Cardiac muscle cell (in vitro differentiated cells and primary cell): ENCODE measurements at places on chromosomes 3 and 15. TPM values are rescaled to one million over a fixed set of nuclear protein-coding genes. Genes with fewer than 3 reads are reported as not detected.

DNA sequence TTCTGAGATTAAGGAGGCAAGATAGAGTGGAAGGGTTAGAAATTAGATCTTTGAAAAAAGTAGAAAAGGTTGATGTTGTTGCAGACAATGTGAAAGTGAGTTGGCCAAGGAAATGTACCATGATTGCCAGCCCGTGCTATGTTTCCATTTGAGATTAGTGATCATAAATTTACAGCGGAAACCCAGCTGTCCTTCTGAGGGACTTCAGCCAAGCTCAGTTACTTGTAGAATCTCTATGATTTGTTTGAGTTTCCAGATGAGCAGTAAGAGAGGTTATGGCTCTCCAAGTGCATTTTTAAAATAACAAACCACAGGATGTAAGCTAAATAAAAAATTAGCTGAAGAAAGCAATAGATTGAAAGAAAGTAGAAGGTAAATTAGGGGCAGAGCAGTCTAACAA, 54.2 kb upstream of the RBMS3 start:
- no peak overlapping the region for H3K27ac ChIP-seq
- H3K4me3 ChIP-seq: no peak overlapping the region
- H3K27me3 ChIP-seq: no peaks in the 10 kb centered on the region
- no peak for DNase-seq

DNA sequence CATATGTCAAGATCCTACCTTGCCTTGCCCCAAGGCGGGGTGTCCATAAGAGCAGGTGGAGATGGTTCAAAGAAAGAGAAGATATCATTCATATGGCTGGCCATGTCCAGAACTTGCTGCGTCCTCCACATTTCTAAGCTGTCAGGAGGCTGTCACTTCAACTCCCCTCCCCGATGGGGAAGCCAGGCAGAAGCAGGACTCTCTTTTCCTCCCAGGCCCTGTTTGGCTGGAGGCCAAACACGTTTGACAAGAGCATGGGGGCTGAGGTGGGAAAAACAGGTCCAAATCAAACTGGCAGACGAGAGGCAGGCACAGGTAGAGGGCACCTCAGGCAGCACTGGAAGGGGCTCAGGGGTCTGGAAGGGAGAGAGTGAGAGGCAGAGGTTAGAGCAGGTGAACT, 37.7 kb downstream of the MESD start:
- no peaks in the 10 kb centered on the region for H3K4me1 ChIP-seq
- no peak for DNase-seq
- peaks cover 5% of the 10 kb centered on the region for H3K36me3 ChIP-seq
- no peaks in the 10 kb centered on the region for H3K27me3 ChIP-seq

- H3K36me3 ChIP-seq: no peaks in the 10 kb centered on the region
- no peak overlapping the region for H3K4me3 ChIP-seq
- H3K27me3 ChIP-seq: no peaks in the 10 kb centered on the region
- no peaks in the 10 kb centered on the region for H3K4me1 ChIP-seq
These were observed 794.7 kb upstream of the GBE1 start for GRCh38 chr3:82556113-82556512.

- no peaks in the 10 kb centered on the region for H3K36me3 ChIP-seq
- no peak for DNase-seq
These were observed 92.6 kb downstream of the LEKR1 start for GRCh38 chr3:156918746-156919145.

GRCh38 chr15:29123991-29124390, 145.6 kb downstream of the NSMCE3 start:
- no peak overlapping the region for H3K4me3 ChIP-seq
- H3K27ac ChIP-seq: no peak overlapping the region
- H3K36me3 ChIP-seq: no peaks in the 10 kb centered on the region
- no peaks in the 10 kb centered on the region for H3K4me1 ChIP-seq

- H3K4me3 ChIP-seq: no peak overlapping the region
- H3K27ac ChIP-seq: no peak overlapping the region
- H3K4me1 ChIP-seq: peaks cover 18% of the 10 kb centered on the region
- DNase-seq: no peak
- H3K27me3 ChIP-seq: no peaks in the 10 kb centered on the region
These were observed 603.2 kb upstream of the KCNMB2 start for GRCh38 chr3:177932750-177933660.

GRCh38 chr15:60343221-60343970, 54.4 kb downstream of the ANXA2 start:
- H3K27me3 ChIP-seq: no peaks in the 10 kb centered on the region
- DNase-seq: no peak
- H3K4me1 ChIP-seq: no peaks in the 10 kb centered on the region
- H3K27ac ChIP-seq: no peak overlapping the region
- peaks cover 6% of the 10 kb centered on the region for H3K36me3 ChIP-seq

DNA sequence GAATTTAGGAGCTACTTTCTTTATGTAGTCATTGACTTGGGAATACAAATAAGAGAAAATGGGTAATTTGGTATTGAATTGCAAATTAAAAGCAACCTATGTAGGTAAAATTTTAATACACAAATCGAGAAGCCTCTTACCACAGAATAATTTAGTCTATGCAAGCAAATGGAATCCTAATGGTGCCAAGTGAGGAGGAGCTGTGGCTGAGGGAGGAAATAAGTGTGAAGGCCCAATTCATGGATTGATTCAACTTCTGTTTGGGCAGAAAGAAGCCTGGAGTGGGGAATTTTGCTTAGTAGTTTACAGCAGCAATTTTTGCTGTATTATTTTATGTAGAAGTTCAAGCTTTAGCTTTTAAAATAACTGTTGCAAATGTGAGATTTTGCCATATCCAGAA, 291.9 kb downstream of the OXSM start:
- no peak for DNase-seq
- H3K36me3 ChIP-seq: no peaks in the 10 kb centered on the region
- H3K27me3 ChIP-seq: no peaks in the 10 kb centered on the region
- H3K4me3 ChIP-seq: no peak overlapping the region
- no peak overlapping the region for H3K27ac ChIP-seq
- H3K4me1 ChIP-seq: no peaks in the 10 kb centered on the region

DNA sequence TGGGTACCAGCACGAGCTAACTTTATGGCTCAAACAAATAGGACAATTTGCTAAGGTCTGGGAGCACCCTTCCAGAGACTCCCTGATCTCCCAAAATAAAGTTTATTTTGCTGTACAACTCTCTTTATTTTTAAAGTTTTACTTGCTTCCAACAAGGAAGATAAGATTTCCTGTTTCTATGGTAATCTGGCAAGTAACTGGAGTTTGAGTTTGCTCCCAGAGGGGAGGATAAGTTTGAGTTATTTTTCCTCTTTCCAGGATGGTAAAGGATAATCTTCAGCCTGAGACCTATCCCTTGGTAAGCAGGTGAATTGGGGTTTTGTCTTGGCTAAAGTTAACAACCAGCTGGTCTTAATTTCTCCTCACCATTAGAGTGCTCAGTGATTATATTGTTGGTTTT, 1019.4 kb upstream of the ALCAM start:
- H3K4me1 ChIP-seq: no peaks in the 10 kb centered on the region
- H3K27ac ChIP-seq: no peak overlapping the region
- DNase-seq: peak; percentile 6
- H3K27me3 ChIP-seq: no peaks in the 10 kb centered on the region
- H3K36me3 ChIP-seq: no peaks in the 10 kb centered on the region

- H3K4me1 ChIP-seq: peaks cover 5% of the 10 kb centered on the region
- no peak overlapping the region for H3K4me3 ChIP-seq
- H3K36me3 ChIP-seq: no peaks in the 10 kb centered on the region
- H3K27ac ChIP-seq: no peak overlapping the region
- DNase-seq: no peak
These were observed 87.2 kb downstream of the EBLN2 start for GRCh38 chr3:73148682-73149081.

DNA sequence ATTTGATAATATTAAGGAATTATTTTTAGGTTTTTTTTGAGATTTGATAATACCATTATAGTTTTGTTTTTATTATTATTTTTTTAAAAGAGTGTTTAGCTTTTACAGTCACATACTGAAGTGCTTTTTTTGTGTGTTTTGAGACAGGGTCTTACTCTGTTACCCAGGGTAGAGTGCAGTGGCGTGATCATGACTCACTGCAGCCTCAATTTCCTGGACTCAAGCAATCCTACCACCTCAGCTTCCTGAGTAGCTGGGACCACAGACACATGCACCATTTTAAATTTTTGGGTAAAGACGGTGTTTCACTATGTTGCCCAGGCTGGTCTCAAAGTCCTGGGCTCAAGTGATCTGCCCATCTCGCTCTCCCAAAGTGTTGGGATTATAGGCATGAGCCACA, 73.0 kb downstream of the SUMF1 start:
- H3K4me3 ChIP-seq: no peak overlapping the region
- no peaks in the 10 kb centered on the region for H3K27me3 ChIP-seq
- DNase-seq: peak; percentile 65
- no peaks in the 10 kb centered on the region for H3K4me1 ChIP-seq

- H3K36me3 ChIP-seq: no peaks in the 10 kb centered on the region
- DNase-seq: no peak
- peak overlapping the region; percentile 54 for H3K4me3 ChIP-seq
- H3K4me1 ChIP-seq: peaks cover 36% of the 10 kb centered on the region
These were observed 993 bp downstream of the PLCL2 start for GRCh38 chr3:16885593-16886302.

DNA sequence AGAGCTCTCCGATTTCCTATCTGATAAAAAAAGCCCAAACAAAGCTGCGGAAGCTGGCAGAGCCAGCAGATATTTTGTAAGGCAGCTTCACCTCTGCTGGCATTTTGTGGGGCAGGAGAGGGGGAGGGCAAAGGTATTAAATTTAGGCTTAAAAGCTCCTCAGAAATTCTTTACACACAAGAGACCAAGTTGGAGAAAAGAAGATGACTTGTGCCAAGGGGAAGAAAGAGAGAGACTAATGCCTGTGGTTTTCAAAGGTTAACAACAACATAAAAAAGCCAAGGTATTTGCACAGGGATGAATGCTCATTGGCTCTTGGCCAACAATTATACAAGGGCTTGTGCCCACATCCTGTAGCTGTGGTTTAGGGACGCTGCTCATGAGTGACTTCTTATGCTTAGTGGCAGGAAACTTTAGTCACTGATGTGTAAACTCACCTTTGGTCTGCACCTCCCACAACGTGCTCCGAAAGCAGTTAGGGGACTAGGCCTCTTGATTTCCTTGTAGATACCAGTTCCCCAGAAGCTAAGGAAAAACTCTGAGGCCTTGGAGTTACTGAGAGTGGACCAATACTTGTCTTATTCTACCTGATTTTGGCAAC, 152.9 kb downstream of the TPRG1 start:
- H3K36me3 ChIP-seq: no peaks in the 10 kb centered on the region
- H3K27ac ChIP-seq: no peak overlapping the region
- no peaks in the 10 kb centered on the region for H3K27me3 ChIP-seq

DNA sequence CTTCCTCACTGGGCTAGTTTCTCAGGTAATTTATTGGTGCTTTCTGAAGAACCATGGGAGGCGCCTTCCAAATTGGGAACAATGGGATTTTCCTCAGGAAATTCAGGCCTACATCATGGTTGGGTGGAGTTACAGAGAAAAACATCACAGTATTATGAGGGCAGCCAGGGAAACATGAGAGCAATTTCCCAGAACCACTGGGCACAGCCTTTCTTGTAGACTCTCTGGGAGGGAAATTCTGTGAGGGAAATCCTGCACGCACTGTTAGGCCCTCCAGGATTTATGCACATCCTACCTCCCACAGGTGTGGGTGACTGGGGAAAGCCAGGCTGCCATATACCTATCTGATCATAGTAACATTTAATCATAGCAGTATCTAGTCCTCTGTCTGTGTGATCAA, 13.2 kb downstream of the POPDC2 start:
- H3K27me3 ChIP-seq: no peaks in the 10 kb centered on the region
- peaks cover 68% of the 10 kb centered on the region for H3K36me3 ChIP-seq
- DNase-seq: peak; percentile 46
- peaks cover 29% of the 10 kb centered on the region for H3K4me1 ChIP-seq
- H3K4me3 ChIP-seq: no peak overlapping the region

The USP19 gene
- 103 and 122 TPM in 2 replicates for total RNA-seq

The EXD1 gene
- not detected in 2 replicates for total RNA-seq

The LRRC2 gene
- 0.56 and 0.77 TPM in 2 replicates for total RNA-seq

The CPN2 gene
- total RNA-seq: 0.36 and 0.56 TPM in 2 replicates

The TICRR gene
- 3.8 and 11.0 TPM in 2 replicates for total RNA-seq

The NRG4 gene
- total RNA-seq: 0.21 and 1.2 TPM in 2 replicates
